Mesothelial cell of epicardium (in vitro differentiated cells): ENCODE measurements at places on chromosomes 2 and 18. TPM values are rescaled to one million over a fixed set of nuclear protein-coding genes. Genes with fewer than 3 reads are reported as not detected.

- no peak overlapping the region for H3K4me3 ChIP-seq
- DNase-seq, result no peak
- H3K27me3 ChIP-seq, result peaks cover 19% of the 10 kb centered on the region
These were observed 42.5 kb upstream of the EN1 start for GRCh38 chr2:118889995-118890394.

DNA sequence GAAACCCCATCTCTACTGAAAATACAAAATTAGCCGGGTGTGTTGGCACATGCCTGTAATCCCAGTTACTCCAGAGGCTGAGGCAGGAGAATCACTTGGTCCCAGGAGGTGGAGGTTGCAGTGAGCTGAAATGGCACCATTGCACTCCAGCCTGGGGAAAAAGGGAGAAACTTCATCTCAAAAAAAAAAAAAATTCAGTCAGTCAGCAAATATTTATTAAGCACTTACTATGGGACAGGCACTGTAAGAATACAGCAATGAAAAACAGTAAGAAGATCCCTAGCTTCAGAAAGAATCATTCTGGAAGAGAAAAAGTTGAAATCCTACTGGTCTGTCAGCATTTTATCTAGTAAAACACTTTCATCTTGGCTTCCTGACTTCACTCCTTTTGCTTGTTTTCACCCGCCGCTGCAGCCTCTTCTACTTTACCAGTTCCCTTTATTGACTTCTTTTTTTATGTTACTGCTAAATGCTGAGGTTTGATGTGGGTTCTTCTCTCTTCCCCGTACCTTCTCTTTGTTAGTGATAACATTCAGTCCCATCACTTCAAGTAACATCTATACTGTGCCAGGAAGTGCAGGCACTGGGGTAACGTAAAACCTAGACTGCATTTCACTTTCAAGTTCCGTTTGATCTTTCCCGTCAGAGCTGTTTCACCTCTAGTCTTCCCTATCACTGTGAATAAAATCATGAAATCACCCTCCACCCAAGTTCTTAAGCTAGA lies 10.8 kb upstream of the TAF4B start:
- no peaks in the 10 kb centered on the region for H3K36me3 ChIP-seq
- H3K4me1 ChIP-seq, result no peaks in the 10 kb centered on the region

The ANKRD29 gene
- 2.3 to 2.9 TPM (median 2.4 TPM) in 3 replicates for total RNA-seq

DNA sequence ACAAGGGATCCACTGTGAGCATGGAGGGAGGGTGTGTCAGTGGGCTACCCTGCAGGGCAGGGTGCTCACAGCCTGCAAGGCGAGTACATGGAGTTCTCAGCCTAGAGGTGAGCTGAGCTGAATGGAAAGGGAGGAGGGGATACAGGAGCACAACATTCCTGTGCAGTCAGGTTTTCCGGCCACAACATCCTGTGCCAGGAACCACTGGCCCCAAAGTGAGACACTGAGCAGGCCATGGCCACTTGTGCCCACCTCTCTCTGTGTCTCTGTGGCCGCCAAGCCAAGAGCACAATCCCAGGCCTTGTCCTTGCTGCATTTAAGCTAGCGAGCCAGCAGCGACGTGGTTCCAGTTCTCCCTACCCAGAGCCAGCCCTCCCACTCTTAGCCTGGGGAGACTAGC lies 6.1 kb downstream of the DOK1 start:
- peaks cover 8% of the 10 kb centered on the region for H3K4me1 ChIP-seq
- no peak overlapping the region for H3K4me3 ChIP-seq
- H3K27me3 ChIP-seq, result peaks cover 40% of the 10 kb centered on the region
- no peak for DNase-seq
- H3K36me3 ChIP-seq, result peaks cover 3% of the 10 kb centered on the region

The CRYGC gene
- total RNA-seq, result not detected in 3 replicates

DNA sequence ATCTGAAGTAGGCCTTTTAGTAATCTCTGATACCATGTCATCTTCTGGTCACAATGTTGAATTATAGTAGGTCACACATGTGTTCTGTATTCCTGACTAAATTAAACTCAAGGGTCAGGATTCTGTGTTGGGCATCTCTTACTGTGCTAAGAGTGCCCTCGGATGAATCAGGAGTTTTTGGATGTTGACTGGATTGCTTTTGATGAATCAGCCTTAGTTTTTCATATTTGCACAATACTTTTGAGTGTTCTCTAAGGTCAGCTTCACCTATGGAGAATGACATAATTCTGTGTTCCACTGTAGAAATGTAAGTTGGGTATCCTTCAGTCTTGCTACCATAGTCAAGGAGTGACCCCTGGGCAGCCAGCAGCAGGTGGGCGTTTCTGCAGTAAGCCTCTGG lies 190.1 kb downstream of the PTPRM start:
- H3K27me3 ChIP-seq, result no peaks in the 10 kb centered on the region
- DNase-seq, result no peak
- no peak overlapping the region for H3K27ac ChIP-seq
- H3K36me3 ChIP-seq, result no peaks in the 10 kb centered on the region
- no peak overlapping the region for H3K4me3 ChIP-seq
- H3K4me1 ChIP-seq, result peaks cover 51% of the 10 kb centered on the region

The DSG3 gene
- total RNA-seq, result 0.09 to 0.16 TPM (median 0.13 TPM) in 3 replicates

The HOXD10 gene
- total RNA-seq, result 3.2 to 4.1 TPM (median 3.9 TPM) in 3 replicates

DNA sequence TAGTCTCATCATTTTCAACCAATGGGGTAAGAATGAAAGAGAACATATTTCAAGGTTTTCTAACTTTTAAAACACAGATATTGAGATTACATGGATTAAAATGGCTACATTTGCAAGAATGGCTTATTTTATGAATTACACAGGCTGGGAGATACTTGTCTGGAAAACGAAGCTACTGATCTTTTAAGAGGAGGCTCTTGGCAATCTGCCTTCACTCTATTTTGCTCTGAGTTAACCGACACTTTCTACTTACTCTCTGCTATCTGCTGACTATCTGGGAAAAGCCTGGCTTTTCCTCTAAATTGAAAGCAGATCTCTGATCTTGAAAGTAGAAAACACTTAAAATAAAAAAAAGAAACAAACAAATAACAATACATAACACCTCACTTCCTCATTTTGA lies 325.4 kb upstream of the LINC00305 start:
- no peaks in the 10 kb centered on the region for H3K27me3 ChIP-seq
- no peaks in the 10 kb centered on the region for H3K36me3 ChIP-seq
- no peak overlapping the region for H3K27ac ChIP-seq
- DNase-seq, result no peak
- no peak overlapping the region for H3K4me3 ChIP-seq

The MAIP1 gene
- 17.5 to 20.2 TPM (median 19.2 TPM) in 3 replicates for total RNA-seq

DNA sequence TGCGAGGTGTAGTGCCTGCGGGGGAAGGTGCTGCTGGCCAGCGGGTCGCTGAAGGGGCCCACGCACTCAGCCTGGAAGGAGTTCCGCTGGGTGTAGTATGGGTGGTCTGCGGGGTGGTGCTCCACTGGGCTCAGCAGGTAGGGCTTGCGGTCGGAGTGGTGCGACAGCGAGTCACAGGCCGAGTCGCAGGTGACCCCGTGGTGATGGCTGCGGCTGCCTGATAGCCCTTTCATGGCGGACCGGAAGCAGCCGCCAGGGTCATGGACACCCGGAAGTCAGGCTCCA lies 429.8 kb downstream of the TGIF1 start:
- peaks cover 9% of the 10 kb centered on the region for H3K4me1 ChIP-seq
- no peak overlapping the region for H3K4me3 ChIP-seq
- H3K36me3 ChIP-seq, result no peaks in the 10 kb centered on the region
- no peak for DNase-seq
